Aortic smooth muscle cell (primary cell): ENCODE measurements at places on chromosomes 6 and 20. TPM values are rescaled to one million over a fixed set of nuclear protein-coding genes. Genes with fewer than 3 reads are reported as not detected.

HLA-DQA1 gene
- total RNA-seq: 0.40 TPM in 1 of 2 replicates, not detected in the other

CPXM1 gene
- total RNA-seq: under 0.01 and 0.53 TPM in 2 replicates

ZC3H12D gene
- under 0.01 and 0.06 TPM in 2 replicates for total RNA-seq

SPATS1 gene
- total RNA-seq: not detected in 2 replicates

PBOV1 gene
- not detected in 2 replicates for total RNA-seq

ENPP4 gene
- 7.3 and 21.3 TPM in 2 replicates for total RNA-seq

RAD21L1 gene
- total RNA-seq: 0.13 TPM in 1 of 2 replicates, not detected in the other

TMEM244 gene
- not detected in 2 replicates for total RNA-seq
